ENCODE measurements at places on chromosomes 6 and 20. TPM values are rescaled to one million over a fixed set of nuclear protein-coding genes. Genes with fewer than 3 reads are reported as not detected.

Gene MED23
- total RNA-seq: 23.9 TPM

Gene TRAPPC3L
- total RNA-seq: not detected

- DNase-seq: no peak
Observed at GRCh38 chr20:4022386-4023286, 7.3 kb upstream of the RNF24 start.

GRCh38 chr20:22848364-22848763 lies 186.7 kb upstream of the SSTR4 start:
- DNase-seq: no peak

DNA sequence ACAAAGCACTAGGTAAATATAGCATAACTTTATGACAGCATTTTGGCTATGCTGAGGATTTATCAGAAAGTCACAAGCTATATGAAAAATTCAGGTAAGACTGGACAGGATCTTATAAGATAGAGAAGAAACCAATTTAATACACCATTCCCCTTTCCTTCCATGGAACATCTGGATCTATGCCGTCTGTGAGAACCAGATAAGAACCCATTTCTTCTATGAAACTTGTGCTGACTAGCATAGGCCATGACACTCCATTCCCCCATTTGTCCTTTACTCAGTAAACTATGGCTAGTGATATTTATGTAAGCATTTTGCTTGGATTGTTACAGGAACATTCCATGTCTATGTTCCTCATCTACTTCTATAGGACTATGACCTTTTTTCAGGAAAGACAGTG lies 437.7 kb downstream of the ADGRB3 start:
- no peak for DNase-seq

- no peak for DNase-seq
Observed at GRCh38 chr6:84119277-84119676, 85.7 kb downstream of the MRAP2 start.
